ENCODE measurements at places on chromosomes 13 and 19.

DNA sequence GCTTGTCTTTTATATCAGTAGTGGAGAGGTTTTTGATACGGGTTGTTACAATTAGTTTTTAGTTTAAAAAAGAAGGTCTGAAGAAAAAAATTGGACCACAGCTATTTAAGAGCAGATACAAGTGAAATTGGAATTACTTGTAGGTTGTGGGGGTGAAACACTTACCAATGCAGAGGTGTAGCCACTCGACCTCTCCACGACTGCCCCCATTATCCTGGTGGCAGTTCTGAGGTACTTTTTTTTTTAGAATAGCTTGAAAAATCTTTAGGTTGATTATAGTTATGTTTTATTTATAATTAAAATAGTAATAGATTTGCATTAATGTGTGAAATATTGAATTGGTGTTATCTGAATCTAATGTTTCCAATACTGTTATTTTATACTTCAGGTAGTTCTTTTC is 60.7 kb downstream of the PAN3 start:
- DNase-seq: no peak

DNA sequence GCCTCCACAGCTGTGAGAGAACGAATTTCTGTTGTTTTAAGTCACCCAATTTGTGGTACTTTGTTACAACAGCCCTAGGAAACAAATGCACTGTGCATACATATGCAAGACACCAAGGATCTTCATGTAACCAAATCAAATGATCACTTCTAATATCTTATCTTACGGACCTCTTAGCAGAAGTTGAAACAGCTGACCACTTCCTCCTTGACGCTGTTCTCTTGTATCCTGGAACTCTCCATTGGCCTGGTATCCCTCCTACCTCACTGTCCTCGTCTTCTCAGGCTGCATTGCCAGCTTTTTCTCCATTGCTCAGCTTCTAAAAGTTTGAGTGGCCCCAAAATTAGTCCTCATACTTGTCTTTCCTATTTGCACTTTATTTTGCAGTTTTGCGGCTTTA is 200.4 kb downstream of the DLEU7 start:
- DNase-seq: no peak

- DNase-seq: no peak
Measured at GRCh38 chr19:41920882-41921576, 7.2 kb downstream of the ERFL start.

DNA sequence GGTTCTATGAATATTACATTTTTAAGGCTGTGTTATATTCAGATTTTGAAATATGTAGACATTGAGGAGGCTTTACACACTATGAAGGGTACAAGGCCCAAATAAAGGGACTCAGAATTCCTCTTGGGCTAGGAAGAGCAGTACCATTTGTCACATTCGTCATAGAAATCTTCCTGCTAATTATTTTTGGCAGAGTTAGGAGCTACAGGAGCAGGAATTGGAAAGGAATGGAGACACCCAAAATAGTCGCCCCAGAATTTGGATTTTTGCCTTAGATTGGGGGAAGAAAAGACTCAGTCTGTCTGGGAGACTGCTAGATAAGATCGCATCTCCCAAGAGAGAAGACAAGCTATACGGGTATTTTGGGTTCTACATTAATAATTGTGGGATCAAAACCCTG is 176.4 kb upstream of the DACH1 start:
- DNase-seq: no peak

DNA sequence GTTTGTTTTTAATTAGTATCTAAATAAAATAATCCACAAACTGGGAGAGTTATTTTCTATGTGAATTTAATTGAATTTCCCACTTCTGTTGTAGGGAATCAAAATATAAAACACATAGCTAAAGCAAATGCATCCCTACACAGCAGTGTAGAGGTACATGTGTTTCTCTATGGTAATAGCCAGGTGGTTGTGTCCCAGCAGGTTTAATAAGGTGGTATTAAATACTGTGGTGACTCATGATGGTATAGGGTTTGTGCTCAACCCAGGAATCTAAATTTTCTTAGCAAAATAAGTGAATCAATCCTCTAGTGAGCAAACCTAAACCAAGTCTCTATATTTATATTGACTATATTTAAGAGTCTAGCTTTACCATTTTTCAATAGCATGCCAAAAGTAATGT is 30.0 kb downstream of the PCDH9 start:
- DNase-seq: no peak

GRCh38 chr13:60019119-60019993 is 144.4 kb downstream of the DIAPH3 start:
- DNase-seq: peak; percentile 22

DNA sequence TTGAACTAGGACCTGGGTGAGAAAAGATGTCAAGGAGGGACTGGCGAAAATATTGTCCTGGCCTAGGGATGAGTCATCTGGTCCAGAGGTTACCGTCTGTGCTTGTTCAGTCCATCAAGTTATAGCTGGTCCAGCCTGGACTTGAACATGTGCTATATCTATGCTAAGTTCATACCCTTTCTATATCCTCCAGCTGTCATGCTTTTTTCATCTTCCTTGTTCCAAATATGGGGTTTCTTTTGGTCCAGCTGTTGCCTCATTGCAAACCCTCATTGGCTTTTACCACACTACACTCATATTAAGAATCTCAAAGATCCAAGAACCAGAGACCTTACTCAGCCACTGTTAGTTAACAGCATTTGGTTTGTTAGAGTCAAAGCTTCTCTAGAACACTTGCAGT is 19.1 kb upstream of the KLF12 start:
- DNase-seq: no peak

DNA sequence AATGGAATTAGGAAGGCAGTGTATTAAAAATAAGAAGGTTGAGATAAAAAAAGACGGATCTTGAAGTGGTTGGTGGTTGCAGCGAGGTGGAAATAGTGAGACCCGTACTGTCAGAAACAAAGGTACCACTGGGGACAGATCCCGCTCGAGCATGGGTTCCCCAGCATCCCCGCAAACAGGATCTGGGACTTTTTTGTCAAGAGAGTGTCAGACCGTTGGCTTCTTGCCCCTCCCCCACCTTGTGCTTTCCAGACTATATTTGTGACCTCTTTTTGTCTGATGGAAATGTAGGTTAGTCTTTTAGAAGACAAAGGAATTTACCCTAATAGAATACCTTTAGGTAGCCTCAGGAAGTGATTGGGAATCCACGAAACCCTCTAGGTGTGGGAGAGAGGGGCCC is 4.2 kb downstream of the GATAD2A start:
- no peak for DNase-seq

DNA sequence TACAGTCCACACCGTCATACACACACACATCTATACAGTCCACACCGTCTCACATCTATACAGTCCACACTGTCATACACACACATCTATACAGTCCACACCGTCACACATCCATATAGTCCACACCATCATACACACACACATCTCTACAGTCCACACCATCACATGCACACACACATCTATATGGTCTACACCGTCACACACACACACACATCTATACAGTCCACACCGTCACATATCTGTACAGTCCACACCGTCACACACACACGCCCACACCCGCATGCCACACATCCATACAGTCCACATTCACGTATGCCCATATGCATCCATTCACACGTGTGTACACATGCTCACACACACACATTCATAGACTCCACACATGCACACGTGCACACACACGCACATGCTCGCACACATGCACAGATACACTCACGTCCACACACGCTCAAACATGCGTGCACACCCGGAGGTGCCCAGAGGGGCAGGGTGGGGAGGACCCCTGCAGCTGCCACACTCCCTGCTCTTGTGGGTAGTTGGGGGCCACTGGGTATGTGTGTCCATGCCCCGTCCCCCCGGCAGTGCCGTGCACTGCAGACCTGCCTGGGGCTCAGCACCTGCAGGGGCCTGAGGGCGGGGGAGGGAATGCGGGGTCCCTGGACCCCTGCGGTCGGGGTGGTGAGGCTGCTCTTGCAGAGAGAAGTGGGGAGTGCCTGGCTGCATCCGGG is 29.2 kb downstream of the PIAS4 start:
- DNase-seq: no peak

DNA sequence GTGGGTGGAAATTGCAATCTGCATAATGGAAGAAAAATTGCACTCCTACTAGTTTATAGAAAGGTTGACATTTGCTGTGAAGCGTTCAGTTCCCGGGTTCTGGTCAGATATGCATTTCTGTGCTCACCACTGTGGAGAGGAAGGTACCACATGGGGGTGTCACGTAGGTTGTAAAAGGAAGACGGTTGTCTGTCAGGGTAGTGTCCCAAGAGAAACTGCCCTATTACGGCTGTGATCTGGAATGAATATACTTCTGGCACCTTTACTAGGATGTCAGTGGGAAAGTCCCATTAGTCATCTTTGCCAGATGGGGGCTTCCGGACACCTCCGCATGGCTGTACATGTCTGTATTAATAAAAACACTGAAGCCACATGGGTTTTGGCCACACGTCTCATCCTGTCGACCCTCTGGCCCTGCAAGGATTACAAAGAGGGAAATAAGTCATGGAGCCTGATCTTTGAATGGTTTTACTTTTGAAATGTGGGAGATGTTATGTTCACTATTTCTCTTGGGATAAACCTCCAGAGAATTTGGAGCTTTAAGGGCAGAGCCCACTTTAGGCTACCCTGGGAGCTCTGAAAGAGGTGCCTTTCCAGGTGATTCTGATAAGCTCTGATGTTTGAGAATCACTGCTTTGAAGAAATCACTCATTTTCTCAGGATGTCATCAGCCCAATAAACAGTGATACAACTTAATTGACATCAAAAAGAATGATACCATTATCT is 133.9 kb downstream of the AKAP11 start:
- DNase-seq: peak; percentile 89

- DNase-seq: no peak
Measured at GRCh38 chr13:27696731-27697130, 75.0 kb downstream of the POLR1D start.

- no peak for DNase-seq
Measured at GRCh38 chr13:33794576-33794975, 23.4 kb upstream of the RFC3 start.

DNA sequence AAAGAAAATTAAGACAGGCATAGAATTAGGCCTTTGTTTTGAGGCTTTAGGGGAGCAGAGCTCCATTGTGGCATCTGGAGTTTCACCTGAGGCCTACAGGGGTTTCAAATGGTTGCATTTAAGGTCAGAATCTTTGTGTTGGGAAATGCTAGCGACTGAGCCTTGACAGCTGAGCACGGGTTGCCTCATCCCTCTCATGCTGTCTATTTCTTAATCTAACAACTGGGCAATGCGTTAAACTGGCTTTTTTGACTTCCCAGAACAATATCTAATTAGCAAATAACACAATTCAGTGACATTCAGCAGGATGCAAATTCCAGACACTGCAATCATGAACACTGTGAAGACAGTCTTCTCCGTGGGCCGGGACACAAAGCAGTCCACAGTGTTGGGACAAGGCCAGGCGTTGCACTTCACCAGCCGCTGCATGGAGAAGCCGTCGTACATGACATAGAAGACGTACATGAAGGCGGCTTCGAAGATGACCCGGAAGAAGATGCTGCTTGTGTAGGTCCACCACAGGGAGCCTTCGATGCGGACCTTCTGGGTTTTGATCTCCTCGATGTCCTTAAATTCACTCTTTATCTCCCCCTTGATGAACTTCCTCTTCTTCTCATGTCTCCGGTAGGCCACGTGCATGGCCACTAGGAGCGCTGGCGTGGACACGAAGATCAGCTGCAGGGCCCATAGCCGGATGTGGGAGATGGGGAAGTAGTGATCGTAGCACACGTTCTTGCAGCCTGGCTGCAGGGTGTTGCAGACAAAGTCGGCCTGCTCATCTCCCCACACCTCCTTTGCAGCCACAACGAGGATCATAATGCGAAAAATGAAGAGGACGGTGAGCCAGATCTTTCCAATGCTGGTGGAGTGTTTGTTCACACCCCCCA is 3.8 kb downstream of the GJB2 start:
- DNase-seq: no peak

GRCh38 chr13:75647126-75647784 is 11.1 kb downstream of the LMO7 start:
- DNase-seq: peak; percentile 14

DNA sequence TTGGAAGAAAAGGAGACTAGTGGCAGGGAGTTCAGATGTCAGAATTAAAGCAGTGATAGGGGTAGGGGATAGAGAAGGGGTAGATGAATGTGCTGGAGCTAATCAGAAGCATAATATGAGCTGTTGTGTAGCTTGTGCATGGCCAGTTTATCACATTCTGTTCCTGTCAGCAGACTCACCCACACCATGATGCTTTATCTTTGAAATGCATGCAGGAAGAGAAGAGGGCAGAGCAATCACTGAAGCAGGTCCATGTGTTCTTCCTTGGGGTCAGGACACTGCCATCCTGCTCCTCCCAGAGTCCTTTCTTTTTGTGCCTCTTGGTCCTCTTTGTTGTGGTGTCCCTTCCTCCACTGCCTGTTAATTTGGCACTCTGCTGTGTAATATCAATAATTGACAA is 5.8 kb downstream of the CHAMP1 start:
- no peak for DNase-seq

- DNase-seq: no peak
Measured at GRCh38 chr13:33611121-33611805, 206.7 kb upstream of the RFC3 start.

GRCh38 chr13:40125336-40125735 is 469.9 kb downstream of the COG6 start:
- DNase-seq: no peak

All from activated CD4-positive, alpha-beta T cell treated with anti-CD3 and anti-CD28 coated beads, Interleukin-2, Interleukin-6, amounts not matched to agents 100 ng/mL and 50 ng/mL, durations not matched to agents 16 hours and 8 hours (primary cell).